Glomerular endothelial cell (primary cell): ENCODE measurements at places on chromosomes 16 and 17. TPM values are rescaled to one million over a fixed set of nuclear protein-coding genes. Genes with fewer than 3 reads are reported as not detected.

The CD19 gene
- total RNA-seq: not detected in 2 replicates

The MMP28 gene
- 0.29 and 3.4 TPM in 2 replicates for total RNA-seq

The OR3A3 gene
- not detected in 2 replicates for total RNA-seq

The KCNAB3 gene
- 0.12 and 2.1 TPM in 2 replicates for total RNA-seq

The TBC1D28 gene
- total RNA-seq: not detected in 2 replicates

The HOXB7 gene
- total RNA-seq: 39.4 and 44.7 TPM in 2 replicates

The TSR3 gene
- total RNA-seq: 102 and 119 TPM in 2 replicates

The OR1F1 gene
- total RNA-seq: not detected in 2 replicates

The ST6GALNAC2 gene
- total RNA-seq: 1.8 and 3.3 TPM in 2 replicates

The RMI2 gene
- 3.6 and 5.9 TPM in 2 replicates for total RNA-seq

The RPL13 gene
- total RNA-seq: 4,854 and 6,899 TPM in 2 replicates

The CDRT15L2 gene
- not detected in 2 replicates for total RNA-seq

The CSH1 gene
- total RNA-seq: not detected in 2 replicates

The TP53TG3F gene
- not detected in 2 replicates for total RNA-seq

The PHB1 gene
- total RNA-seq: 99.8 and 140 TPM in 2 replicates

The GAS2L2 gene
- not detected in 2 replicates for total RNA-seq

The KCNH6 gene
- not detected in 2 replicates for total RNA-seq

The ALOX15 gene
- total RNA-seq: not detected in 2 replicates

The MAP3K14 gene
- 5.1 and 9.3 TPM in 2 replicates for total RNA-seq

The LGALS9B gene
- not detected in 2 replicates for total RNA-seq

The OR1D5 gene
- not detected in 2 replicates for total RNA-seq
